ENCODE measurements at places on chromosomes 6 and 20. TPM values are rescaled to one million over a fixed set of nuclear protein-coding genes. Genes with fewer than 3 reads are reported as not detected.

- DNase-seq, result no peak
Observed at GRCh38 chr6:109471105-109471810, 11.8 kb downstream of the ZBTB24 start.

SLC17A5 gene
- total RNA-seq, result 5.0 TPM

DNA sequence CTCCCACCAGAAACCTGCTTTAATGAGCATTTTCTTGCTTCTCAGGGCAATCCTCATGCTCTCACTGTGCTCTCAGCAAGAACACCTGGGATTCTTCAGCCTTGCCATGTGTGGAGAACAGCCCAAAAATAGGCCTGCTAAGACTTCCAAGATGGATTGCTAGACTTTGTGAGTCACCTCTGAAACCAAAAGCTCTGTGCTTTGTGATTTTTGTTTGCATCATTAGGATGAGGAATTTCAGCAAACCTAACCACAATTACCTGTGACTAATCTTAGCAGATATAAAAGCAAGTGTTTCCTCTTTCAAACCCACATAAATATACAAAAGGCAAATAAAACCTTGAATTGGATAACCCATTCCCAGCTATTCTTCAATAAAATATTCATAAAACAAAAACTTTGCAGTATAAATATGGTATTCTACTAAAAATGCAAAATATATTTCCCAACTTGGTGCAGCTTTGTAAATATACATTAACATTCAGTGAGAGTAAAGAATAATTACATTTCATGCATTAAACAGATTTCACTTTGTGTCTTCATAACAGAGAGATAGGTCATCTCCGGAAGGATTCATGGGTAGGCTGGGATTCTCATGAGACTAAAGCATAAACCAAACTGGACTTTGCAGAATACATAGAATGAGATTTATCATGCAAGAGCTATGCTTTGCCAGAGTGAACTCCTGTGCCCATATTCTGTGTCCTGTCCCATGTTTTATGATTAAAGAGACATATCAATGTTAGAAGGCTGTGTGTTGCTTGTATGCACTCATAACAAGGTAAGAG lies 33.5 kb downstream of the TPBG start:
- DNase-seq, result peak; percentile 90

DNA sequence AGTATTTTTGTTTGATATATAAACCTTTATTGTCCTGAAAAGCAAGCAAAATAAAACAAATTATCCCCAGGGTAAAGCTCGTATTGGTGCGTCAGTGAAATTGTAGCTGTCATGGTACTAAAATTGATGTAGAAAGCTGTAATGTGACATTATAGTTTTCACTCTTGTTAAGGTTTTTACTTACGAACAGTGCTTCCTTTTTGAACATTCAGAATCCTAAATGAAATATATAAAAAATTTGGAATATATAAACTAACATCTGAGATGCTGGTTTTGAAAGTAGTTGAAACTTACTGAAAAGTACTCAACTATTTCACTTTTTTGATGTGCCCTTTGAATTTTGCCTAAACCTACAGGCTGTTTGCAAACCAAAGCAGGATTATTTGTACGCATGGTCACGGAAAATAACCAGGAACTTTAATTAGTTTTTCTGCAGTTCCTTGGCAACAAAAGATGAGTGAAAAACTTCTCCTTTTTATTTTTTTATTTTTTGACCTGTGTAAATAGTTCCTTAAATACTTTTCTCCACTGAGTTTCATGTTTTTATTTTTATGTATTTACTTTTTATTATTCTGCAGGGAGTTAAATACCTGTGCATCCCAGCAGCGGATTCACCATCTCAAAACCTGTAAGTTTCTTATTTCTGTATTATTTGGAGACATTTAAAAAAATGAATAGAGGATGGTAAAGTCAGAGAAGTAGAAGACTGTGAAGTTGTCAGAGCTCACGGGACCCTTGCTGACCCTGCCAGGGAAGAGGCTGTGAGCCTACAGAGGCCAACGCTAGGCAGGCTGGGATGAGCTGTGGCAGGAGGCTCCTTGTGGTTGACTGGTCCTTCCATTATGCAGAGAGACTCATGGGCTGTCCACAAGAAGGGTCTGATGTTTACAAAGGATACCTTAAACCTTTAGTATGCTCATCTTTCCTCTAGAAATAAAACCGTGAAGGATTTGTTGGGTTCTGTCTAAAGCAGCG lies 42.5 kb downstream of the DUSP22 start:
- no peak for DNase-seq

PI16 gene
- not detected for total RNA-seq

- DNase-seq, result no peak
Observed at GRCh38 chr6:45537539-45537938, 159.8 kb upstream of the SUPT3H start.

CENPW gene
- 80.8 TPM for total RNA-seq

GRCh38 chr20:19141998-19142397 lies 70.4 kb upstream of the SLC24A3 start:
- DNase-seq, result no peak

DNA sequence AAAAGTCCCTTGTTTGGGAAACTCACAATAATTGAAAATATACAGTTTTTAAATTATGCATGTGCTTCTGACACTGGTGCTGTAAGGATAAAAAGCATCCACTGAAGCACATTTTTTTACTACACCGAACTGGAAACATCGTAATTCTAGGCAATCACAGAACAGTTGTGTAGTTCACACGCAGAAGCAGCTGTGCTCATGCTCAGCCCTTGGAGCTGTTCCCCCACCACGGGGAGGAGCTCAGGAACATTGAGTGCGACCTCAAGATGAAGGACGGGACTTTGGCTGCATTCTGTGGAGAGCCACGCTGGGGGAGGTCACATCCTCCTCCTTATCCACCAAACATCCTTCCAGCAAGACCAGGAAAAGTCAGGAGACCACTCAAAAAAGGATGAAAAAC lies 466.3 kb upstream of the CDH4 start:
- DNase-seq, result peak; percentile 14

DNA sequence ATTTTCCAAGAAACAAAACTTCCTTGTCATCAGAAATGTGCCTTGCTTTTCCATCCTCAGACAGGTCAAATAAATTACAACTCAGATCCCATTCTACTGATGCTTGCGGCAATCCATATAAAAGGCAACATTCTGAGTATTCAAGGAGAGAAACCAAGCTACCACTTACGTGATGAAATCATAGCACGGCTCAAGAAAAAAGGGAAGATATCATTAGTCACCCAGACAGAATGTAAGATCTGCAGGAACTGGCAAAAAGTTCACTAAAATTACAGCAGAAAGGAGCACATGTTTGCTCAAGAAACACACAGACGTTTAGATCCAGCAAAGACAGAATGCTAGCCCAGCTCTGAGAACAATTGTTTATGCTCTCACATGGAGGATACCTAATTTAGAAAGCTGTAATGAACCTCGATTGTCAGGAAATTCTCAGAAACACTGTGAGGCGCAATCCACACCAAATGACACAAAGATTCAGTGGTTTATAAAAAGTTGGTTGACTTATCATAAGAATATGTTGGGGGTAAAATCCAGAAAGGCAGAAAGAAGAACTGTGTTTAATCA lies 304.2 kb downstream of the ADGRG6 start:
- peak; percentile 36 for DNase-seq

PLA2G7 gene
- not detected for total RNA-seq

GRCh38 chr6:13697857-13698256 lies 13.8 kb downstream of the RANBP9 start:
- no peak for DNase-seq

- DNase-seq, result no peak
Observed at GRCh38 chr20:46006022-46006705, 2.5 kb upstream of the MMP9 start.

PSORS1C1 gene
- total RNA-seq, result 1.5 TPM

GRCh38 chr20:49569411-49570115 lies 1.6 kb upstream of the PTGIS start:
- no peak for DNase-seq

GRCh38 chr6:32952817-32953739 lies at the start of gene HLA-DMA:
TSS of gene HLA-DMA (minus strand) at chr6:32953097. CDS start at chr6:32953036, 61 bp downstream.
- peak; percentile 87 for DNase-seq

PPIL6 gene
- total RNA-seq, result 3.8 TPM

Measured in Daoy (cell line).